ENCODE measurements at places on chromosomes 16 and 17.
A peak's percentile ranks its signal among the peaks of the same experiment; 100 is the strongest.

GRCh38 chr17:39737206-39737759, 455 bp upstream of the GRB7 start:
- no peak for DNase-seq

GRCh38 chr16:87295259-87295658, 21.9 kb downstream of the C16orf95 start:
- peak; percentile 34 for DNase-seq

DNA sequence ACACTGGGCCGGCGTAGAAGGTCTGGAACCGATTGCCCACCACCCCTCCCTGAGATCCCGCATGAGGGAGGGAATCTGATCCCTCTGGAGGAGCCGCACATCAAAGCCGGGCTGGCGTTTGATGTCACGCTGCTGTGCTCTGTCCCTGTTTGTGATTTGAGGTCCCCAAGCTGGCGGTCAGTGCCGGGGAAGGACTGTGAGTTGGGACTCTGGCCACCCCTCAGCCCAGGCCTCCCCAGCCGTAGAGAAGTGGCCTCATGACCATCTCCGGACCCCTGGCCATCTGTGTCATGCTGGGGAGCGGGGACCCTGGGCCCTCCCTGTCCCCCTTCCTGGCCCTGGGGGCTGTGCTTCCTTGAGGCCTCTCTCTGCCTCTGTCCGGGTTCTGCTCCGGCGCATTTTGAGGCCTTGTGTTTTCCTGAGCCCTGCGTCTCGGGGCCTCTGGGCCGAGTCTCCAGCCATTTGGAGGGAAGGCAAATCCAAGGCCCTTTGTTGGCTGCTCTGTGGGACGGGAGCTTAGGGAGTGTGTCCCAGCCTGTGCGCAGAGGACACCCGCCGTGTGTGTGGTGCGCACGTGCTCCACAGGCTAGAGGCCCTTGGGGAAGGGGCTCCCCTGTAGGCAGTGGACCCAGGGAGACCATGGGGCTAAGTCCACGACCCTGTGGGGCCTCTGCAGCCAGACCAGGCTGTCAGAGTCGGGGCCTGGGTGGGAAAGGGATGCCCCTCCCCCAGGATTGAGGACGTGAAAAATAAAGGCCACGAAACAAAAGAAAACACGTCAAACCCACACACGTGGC, 15.1 kb downstream of the ASPSCR1 start:
- DNase-seq: no peak

GRCh38 chr16:22635357-22635761, 124.7 kb downstream of the NPIPB5 start:
- no peak for DNase-seq

GRCh38 chr16:29705030-29705429, 26.1 kb downstream of the QPRT start:
- DNase-seq: no peak

Measured in activated CD4-positive, alpha-beta T cell treated with anti-CD3 and anti-CD28 coated beads, Interleukin-10, Interleukin-2, amounts not matched to agents 100 ng/mL and 50 ng/mL, durations not matched to agents 16 hours and 8 hours (primary cell).